ENCODE measurements at places on chromosomes 2 and 18.

- DNase-seq: no peak
Observed at GRCh38 chr18:13501891-13502290, 224.5 kb downstream of the FAM210A start.

GRCh38 chr18:60413944-60414547 lies 41.5 kb upstream of the MC4R start:
- no peak for DNase-seq

GRCh38 chr2:11852526-11853196 lies 106.2 kb downstream of the LPIN1 start:
- no peak for DNase-seq

DNA sequence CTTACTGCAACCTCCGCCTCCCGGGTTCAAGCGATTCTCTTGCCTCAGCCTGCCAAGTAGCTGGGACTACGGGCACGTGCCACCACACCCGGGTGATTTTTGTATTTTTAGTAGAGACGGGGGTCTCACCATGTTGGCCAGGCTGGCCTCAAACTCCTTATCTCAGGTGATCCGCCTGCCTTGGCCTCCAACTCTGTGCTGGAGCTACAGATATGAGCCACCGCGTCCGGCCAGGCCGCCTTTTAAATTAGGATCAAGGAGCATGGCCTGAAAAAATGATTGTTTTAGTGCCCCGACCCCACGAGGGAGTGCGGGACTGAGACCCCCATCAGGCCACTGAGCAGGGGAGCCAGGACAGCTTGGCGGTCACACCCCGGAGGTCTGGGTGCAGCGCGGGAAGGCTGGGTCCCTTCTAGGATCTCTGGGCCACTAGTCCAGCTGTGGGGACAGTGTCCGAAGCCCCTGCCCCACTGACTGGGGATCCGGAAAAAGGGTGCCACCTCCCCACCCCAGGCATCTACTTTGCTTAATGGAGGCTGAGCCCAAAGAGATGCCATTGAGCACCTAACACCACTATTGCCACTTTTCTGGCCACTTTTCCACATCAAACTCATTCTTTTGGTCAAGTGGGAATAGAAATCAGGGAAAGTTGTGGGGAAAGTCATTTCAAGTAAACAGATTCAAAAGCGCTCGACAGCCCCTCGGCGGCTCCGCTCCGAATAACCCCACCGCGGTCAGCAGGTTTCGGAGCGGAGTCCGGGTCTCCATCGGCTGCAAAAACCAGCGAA lies 19.7 kb upstream of the DNMT3A start:
- no peak for DNase-seq
